Hematopoietic multipotent progenitor cell treated with erythropoietin and hydrocortisone succinate and interleukin-3 and kit ligand, for 6 days (in vitro differentiated cells): ENCODE measurements at places on chromosomes 7 and 10.

DNA sequence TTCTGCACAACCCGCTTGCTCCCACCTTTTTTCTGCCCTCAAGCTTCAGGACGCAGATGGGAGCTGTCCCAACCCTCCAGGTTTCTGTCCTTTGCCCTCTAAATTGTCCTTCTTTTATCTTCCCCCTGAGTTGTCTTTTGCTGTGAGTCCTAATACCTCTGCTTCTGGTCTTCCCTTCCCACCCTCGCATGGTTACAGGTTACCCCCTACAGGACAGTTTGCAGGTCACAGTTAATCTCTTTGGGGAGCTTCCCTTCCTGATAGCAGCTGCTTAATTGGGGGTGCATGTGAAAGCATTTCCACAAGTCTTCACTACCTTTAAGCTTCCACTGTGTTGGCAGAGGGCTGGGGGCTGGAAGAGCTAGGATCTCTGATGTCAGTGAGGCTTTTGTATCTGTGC lies 121.5 kb upstream of the CXCL12 start:
- no peak for DNase-seq

GRCh38 chr10:22250897-22251660 lies 33.3 kb upstream of the EBLN1 start:
- DNase-seq = peak; percentile 69

GRCh38 chr7:148715027-148715426 lies 16.3 kb downstream of the CUL1 start:
- no peak for DNase-seq

GRCh38 chr10:75028748-75029147 lies 82.7 kb upstream of the SAMD8 start:
- DNase-seq = no peak

DNA sequence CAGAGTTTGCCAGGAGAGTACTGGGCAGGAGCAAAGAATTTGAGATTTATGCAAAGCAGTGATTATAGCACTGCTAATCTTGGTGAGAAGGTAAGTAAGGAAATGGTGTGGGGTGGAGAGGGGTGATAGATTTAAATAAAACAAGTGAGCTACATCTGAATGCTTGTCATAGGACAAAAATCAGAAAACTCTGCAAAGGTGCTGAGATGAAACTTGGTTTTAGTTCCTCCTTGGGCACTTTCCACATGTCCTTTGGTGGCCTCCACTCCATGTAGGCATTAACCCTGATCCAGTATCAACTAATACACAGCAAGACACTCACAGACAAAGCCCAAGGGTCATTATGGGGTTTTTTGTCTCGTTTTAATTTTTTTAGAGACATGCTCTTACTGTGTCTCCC lies 25.7 kb upstream of the FAM107B start:
- DNase-seq = no peak

- no peak for DNase-seq
Measured at GRCh38 chr10:43118631-43119415, 19.4 kb upstream of the CSGALNACT2 start.

- no peak for DNase-seq
Measured at GRCh38 chr7:4233621-4234497, 448.2 kb upstream of the FOXK1 start.

DNA sequence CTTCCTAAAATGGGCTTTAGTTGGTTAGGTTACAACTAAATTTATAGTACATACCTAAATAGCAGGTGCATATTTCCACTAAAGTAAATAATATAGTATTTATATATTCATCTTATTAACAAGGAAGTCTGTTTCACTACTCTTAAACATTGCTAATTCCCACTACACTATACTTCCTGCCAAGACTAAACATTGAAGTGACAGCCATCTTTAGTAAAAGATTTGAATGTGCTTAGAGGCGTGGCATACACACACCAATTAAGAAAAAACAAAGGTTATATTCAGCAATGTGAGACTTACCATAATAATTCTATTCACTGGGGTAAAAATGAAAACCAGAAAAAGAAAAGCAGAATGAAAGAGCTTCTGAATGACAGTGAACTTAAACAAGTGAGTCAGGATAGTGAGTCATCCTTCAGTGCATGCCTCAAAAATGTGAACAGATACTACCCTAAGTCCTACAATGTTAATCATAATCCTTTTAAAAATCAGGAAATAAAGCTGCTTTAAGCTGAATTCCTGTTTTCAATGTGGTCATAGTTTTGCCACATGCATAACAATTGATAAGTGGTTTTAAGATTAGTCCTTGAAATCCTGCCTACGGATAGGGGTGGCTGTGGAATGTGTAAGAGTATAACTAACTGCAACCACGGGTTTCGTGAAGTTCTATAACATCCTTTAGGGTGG lies 59.4 kb downstream of the USP6NL start:
- DNase-seq = peak; percentile 61

DNA sequence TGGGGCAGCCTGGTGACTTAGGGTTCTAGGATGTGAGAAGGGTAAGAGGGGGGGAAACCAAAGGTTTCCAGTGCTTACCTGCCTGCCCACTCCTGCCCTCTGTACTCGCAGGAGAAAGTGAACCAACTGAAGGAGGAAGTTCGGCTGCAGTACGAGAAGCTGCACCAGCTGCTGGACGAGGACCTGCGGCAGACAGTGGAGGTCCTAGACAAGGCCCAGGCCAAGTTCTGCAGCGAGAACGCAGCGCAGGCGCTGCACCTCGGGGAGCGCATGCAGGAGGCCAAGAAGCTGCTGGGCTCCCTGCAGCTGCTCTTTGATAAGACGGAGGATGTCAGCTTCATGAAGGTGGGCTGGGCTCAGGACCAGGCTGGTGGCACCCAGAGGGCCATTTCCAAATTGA lies 10.7 kb downstream of the TRIM8 start:
- no peak for DNase-seq

DNA sequence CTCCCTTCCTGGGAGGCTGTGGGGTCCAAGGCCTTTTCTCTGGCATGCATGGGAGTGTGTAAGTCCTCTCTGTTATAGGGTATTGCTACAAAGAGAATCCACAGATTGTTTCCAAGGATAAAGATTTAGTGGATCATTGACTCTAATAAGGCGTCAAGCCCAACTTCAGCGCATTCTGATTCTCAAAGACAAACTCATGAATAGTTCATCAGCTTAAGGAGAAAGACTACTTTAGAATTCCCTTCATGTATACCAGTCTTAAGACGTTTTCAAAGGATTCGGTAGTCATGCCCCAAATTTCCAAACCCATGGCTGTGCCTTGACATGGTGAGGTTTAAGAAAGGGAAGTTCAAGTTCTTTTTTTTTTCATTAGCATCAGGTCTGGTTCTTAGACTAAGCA lies 46.6 kb upstream of the ABLIM1 start:
- DNase-seq = no peak

GRCh38 chr10:75658496-75658895 lies 227.1 kb downstream of the LRMDA start:
- DNase-seq = no peak

DNA sequence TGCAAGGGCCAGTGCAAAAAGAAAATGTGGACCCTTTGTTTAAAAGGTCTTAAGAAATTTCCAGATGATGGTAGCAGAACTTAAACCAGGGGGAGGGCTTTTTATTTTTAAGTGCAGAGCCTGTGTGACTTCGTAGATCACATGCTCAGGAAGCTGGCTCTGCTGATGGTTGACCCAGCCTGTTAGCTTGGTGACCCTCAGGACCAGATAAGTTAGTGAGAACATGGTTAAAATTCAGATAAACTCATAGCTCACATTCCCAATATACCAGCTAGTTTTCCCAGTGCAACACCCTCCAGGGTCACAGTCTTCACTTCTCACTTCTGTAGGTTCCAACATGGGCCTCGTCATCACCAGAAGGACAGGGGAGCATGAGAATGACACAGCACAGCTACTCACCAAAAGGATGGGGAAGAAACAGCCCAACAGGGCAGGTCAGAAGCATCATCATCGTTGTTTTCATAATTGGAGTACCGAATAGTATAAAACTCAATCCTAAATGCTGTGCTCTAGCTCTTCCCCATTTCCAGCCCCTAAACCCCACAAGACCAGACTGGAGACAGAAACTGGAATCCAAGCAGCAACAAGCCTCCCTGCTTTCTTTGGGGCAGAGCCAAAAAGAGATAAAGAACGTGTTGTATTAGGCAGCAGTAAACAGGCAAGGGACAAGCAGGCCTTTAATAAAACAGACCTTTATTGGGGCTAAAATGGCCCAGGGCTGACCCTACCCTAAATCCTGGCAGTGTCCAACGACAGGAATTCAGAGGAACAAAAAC lies 102.2 kb upstream of the ANKRD1 start:
- DNase-seq = no peak

- no peak for DNase-seq
Measured at GRCh38 chr10:99119258-99119748, 116.3 kb downstream of the HPSE2 start.

GRCh38 chr10:103896225-103896624 lies 21.8 kb downstream of the STN1 start:
- no peak for DNase-seq

GRCh38 chr10:114243661-114244060 lies 4.6 kb downstream of the VWA2 start:
- no peak for DNase-seq

GRCh38 chr7:27678617-27679260 lies 16.1 kb upstream of the HIBADH start:
- no peak for DNase-seq

DNA sequence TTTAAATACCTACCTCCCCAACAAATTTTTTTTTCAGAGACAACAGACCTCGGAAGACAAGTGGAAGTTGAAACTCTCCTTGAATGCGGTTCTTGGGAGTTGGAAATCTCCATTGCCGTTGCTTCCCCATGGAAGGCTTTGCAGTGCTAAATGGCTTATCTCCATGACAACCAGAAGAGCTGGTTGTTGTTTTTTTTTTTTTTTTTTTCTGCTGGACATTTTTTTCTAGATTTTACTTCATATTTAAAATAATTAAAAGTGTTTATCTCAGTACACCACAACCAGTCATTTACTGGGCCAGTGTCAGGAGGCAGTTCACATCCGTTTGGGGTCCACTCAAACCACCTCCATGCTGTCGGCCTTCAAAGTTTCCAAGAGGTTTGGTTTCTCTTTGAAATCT lies 348.5 kb upstream of the PRKCQ start:
- DNase-seq = peak; percentile 50

DNA sequence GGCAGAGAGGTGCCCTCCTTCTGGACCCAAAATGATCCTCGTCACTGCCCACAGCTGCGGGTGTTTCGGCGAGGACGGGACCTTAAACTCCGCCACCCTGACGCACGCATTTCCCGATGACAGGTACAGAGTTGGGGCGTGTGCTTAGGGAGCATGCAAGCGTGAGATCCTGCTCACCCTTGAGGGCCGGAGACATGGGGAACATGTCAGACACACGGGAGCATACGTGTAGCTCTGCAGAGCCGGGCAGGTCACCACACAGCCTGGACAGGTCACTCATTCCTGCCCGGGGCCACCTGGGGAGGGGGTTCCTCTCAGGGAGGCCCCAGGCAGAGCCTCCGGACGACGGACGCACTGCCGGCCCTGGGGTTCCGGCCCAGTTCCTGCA lies 57.6 kb upstream of the PDGFA start:
- DNase-seq = no peak

DNA sequence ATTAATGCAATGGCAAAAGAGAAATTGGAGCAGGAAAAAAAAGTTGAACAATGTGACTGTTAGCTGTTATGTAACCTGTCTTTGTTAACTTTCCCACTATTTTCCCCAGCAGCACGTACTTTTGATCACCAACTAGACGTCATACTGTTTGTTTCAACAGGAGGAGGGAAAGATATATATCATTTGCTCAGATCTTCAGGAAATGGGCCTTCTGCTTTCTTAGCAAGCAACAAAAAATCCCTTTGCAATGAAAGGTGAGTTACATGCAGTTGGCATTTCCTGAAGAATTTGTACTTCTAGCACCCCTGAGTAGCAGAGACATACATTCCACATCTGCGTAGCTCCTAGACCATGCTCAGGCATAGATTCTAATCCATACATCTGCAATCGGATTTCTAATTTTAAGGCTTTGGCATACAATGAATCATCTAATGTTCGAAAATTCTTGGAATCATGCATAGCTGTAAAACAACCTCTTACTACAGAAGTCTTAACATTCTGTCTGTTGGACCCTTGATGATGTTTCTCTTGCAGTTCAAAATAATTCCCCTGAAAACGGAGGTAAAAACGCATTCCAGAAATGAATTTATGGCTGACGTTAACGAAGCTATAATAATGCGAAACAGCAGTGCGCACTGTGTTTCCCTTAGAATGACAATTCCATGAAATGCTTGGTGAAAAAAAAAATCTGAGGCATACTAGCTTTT lies 286.9 kb upstream of the MGMT start:
- no peak for DNase-seq

DNA sequence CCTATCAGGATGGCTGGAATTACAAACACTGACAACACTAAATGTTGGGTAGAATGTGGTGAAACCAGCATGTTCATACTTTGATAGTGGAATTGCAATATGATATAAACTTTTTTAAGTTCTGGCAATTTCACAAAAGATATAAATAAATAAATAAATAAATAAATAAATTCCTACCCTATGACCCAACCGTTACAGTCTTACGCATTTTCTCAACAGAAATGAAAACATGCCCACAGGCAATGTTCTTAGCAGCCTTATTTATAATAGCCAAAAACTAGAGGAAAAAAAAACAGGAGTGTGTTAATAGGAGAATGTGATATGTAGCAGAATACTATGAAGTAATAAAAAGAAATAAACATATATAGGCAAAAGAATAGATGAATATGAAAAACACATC lies 318.9 kb downstream of the IPMK start:
- no peak for DNase-seq

GRCh38 chr10:101120884-101121653 lies 10.0 kb upstream of the TLX1 start:
- no peak for DNase-seq

- no peak for DNase-seq
Measured at GRCh38 chr7:146115548-146115850, 1.1 kb upstream of the CNTNAP2 start.

GRCh38 chr7:30412782-30413504 lies 65.6 kb downstream of the NOD1 start:
- DNase-seq = peak; percentile 81

DNA sequence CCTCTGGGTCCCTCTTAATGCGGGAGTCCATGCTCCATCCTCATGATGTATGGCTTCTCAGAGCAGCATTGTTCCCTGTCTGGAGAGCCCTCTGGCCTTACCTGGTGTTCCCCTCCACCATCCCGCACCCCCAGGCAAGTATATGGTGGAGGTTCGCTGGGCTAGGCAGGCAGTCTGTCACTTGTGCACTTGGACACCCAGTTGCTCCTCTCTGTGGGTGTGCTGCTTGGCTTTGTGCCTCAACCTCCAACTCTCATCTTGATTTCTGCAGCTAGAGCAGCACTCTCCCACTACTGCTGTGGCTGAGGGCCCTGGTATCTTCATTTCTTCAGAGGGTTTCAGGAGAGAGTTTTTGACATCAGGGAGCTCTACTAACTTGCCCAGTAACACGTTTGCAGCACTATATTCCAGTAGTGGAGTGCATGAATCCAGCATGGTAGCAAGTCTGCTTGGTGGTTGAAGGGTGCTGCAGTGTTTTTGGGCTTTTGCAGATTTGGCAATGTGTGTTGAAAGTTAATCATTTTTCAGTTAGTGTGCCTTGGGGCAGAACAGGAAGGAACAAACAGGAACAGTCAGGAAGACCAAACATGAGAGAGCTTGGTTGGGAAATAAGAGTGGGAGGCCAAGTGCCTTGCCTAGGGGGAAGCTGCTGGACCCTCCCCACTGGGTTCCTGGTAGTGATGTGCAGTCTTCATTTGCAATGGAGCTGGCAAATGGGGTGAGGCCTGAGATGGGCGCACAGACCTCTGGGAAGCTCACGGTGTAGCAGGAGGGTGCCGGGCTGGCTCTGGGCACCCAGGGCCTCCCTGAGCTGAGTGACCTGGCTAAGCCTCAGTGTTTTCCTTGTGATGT lies 37.4 kb downstream of the TSPAN14 start:
- DNase-seq = no peak

- DNase-seq = no peak
Measured at GRCh38 chr7:45342236-45342635, 184.6 kb downstream of the RAMP3 start.

- DNase-seq = peak; percentile 56
Measured at GRCh38 chr7:5525271-5526099, 101.9 kb upstream of the TNRC18 start.
